ENCODE measurements at places on chromosomes 4 and X. TPM values are rescaled to one million over a fixed set of nuclear protein-coding genes. Genes with fewer than 3 reads are reported as not detected.

Gene CLIC2
- 9.2 TPM for total RNA-seq

Gene PAGE1
- not detected for total RNA-seq

Gene PPP2R2C
- total RNA-seq = 7.5 TPM

Gene GAK
- 70.4 TPM for total RNA-seq

Gene SH3D19
- 51.3 TPM for total RNA-seq

Gene IL2
- total RNA-seq = not detected

DNA sequence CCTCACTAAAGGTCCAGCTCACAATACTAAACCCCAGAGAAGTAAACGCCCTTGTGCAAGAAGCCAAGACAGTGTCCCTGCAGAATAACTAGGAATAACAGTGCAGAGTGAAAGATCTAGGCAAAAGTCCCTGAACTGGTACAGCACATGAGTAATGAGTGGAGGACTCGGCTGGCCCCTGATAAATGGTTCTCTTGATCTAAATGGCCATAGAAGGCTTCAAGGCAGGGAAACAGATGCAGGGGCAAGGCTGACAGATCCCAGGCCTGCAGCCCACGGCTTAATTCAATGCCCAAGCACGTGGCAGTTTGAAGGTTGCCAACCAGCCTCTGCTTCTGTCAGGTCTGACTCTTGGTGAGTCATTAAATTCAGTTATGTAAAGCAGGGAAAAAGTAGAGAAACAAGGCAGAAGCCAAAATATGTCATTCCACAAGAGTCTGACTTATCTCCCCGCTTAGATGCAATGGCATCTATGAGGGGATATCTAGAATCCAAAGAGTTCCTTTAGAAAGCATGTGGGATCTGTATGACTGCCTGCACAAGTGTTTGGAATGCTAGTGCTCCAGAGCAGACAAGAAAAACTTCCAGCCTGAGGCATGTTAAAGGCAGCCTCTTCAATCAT lies 121.3 kb downstream of the PRDM5 start:
- no peaks in the 10 kb centered on the region for H3K27me3 ChIP-seq
- H3K36me3 ChIP-seq = no peaks in the 10 kb centered on the region
- DNase-seq = peak; percentile 36
- no peaks in the 10 kb centered on the region for H3K4me1 ChIP-seq

DNA sequence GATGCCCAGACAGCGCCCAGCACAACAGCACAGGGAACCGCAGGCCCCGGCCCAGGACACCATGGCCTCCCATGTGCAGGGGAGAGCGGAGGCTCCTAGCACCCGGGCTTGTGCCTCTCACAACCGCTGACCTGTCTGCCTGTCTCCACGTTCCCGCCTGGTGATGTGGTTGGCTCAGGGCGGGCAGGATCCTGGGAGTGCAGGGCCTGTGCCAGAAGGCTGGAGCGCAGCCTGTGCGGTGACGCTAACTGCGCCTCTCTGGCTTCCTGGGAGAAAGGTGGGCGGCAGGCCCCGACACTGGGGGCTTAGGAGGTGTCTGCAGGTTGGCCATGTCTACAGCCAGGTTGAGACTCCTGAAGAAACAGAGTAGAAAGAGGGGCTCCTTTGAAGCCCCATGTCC lies 48.7 kb downstream of the CPZ start:
- no peak overlapping the region for H3K4me3 ChIP-seq
- H3K27me3 ChIP-seq = peaks cover 31% of the 10 kb centered on the region
- no peaks in the 10 kb centered on the region for H3K36me3 ChIP-seq
- H3K27ac ChIP-seq = no peak overlapping the region
- DNase-seq = no peak
- H3K4me1 ChIP-seq = no peaks in the 10 kb centered on the region

- H3K4me1 ChIP-seq = no peaks in the 10 kb centered on the region
- H3K36me3 ChIP-seq = no peaks in the 10 kb centered on the region
- no peak overlapping the region for H3K4me3 ChIP-seq
- no peaks in the 10 kb centered on the region for H3K27me3 ChIP-seq
Observed at GRCh38 chr4:26069218-26069617, 155.2 kb downstream of the SMIM20 start.

DNA sequence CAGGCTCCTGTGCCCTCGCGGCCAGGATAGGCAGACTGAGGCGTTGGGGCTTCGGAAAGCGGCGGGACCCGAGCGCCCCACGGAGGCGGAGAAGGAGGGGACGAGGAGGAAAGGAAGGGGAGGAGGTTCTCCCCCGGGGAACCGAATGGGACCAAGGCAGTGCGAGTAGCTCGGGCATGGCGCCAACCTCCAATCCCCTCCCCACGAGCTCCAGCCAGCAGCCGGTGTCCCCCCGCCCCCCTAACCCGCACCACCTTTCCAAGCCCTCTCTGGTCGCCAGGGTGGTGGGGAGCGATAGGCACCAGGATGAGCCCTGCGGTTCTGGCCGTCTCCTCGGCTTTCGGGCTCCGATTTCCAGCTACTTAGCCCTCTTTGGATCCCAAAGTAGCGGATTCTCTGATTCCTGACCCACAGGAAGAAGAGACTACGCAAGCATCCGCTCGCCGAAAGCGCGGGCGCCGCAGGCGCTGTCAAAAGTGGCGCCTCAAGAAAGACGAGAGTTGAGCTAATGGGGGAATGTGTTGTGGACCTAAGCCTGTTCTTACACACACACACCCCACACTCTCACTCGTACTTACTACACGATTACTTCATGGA lies 15.2 kb upstream of the ZIC3 start:
- no peaks in the 10 kb centered on the region for H3K4me1 ChIP-seq
- no peaks in the 10 kb centered on the region for H3K27me3 ChIP-seq
- peaks cover 4% of the 10 kb centered on the region for H3K36me3 ChIP-seq
- H3K4me3 ChIP-seq = no peak overlapping the region
- DNase-seq = no peak
- H3K27ac ChIP-seq = no peak overlapping the region

DNA sequence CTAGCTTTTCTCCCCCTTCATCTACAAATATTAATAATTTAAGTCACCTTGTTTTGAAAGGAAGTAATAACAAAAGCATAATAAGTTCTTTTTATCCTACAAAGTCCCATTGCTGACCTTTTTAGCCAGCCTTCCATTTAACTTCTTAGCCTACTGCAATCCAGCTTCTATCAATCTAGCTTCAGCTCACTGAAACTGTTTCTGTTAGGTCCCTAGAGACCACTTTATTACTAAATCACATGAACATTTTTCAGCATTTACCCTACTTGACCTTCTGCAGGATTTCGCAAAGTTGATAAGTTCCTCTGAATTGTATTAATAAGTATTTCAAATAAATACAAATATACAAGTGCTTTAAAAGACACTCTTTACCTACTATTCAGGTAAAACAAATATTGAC lies 186.5 kb downstream of the ANTXR2 start:
- no peaks in the 10 kb centered on the region for H3K4me1 ChIP-seq
- no peak overlapping the region for H3K4me3 ChIP-seq
- no peaks in the 10 kb centered on the region for H3K36me3 ChIP-seq
- H3K27me3 ChIP-seq = no peaks in the 10 kb centered on the region
- no peak overlapping the region for H3K27ac ChIP-seq

DNA sequence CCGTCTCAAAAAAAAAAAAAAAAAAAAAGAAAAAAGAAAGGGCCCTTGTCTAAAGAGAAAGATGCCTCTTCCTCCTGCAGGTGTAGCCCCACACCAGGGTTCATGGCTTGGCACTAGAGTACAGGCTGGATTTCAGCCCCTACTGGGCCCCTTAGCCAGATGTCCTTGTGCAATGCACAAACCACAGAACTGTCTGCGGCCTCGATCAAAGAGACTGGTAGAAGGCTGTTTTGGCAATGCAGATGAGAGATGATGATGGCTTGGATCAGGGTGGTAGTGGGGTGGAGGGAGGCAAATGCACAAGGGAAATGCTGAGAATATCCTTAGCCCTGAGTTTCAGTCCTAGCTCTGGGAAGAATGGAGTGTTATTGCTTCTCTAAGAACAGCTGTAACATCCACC lies 26.5 kb upstream of the TSR2 start:
- no peak overlapping the region for H3K4me3 ChIP-seq
- peak; percentile 16 for DNase-seq
- H3K36me3 ChIP-seq = no peaks in the 10 kb centered on the region
- no peak overlapping the region for H3K27ac ChIP-seq
- H3K4me1 ChIP-seq = no peaks in the 10 kb centered on the region

DNA sequence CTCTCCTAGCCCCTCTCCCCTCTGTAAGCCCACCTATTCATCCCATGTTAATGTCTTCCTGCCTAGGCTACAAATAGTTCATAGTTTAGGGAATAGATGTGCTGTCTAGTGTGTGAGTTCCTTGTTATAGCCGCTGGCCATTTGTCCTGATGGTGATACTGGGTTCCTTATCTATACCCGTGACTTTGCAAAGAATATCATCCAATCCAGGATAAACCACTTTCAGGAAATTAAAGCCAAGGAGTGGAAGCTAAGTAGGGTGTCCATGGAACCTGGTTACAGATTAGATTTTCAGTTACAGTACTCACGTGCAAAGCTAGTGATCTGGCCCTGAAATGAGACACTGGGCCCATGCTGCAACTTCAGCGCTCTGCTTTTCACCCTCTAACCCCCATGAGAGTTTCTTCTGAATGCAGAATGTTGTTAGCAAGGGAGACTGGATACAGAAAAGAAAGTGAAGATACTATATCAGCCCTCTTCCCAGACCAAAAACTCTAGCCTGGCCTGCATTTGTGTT lies 111.4 kb downstream of the TMEM164 start:
- no peaks in the 10 kb centered on the region for H3K4me1 ChIP-seq
- no peak overlapping the region for H3K4me3 ChIP-seq
- DNase-seq = no peak

GRCh38 chr4:186169945-186170802 lies 21.2 kb upstream of the CYP4V2 start:
- no peak for DNase-seq
- H3K27me3 ChIP-seq = no peaks in the 10 kb centered on the region
- no peak overlapping the region for H3K4me3 ChIP-seq

- H3K4me1 ChIP-seq = no peaks in the 10 kb centered on the region
- no peak for DNase-seq
- H3K27ac ChIP-seq = no peak overlapping the region
- H3K27me3 ChIP-seq = peaks cover 41% of the 10 kb centered on the region
- H3K36me3 ChIP-seq = no peaks in the 10 kb centered on the region
Observed at GRCh38 chrX:22699581-22700091, 300.1 kb upstream of the DDX53 start.

DNA sequence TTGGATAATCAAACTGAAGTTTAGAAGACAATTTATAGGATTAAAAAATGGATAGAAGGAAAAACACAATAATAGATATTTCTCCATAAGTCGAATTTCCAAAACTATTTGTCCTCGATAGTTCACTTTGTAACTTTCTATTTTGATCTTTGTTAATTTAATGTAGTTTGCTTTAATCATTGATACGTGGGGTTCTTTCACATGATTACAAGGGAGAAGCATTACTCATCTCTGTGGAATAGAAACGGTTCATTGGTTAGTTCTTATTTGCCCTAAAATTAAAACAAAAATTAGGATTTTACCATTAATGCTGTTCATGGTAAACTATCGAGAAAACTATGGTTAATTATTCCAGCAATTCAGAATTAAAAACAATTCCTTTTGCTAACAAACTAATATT lies 2.1 kb downstream of the TET2 start:
- H3K27me3 ChIP-seq = no peaks in the 10 kb centered on the region
- H3K36me3 ChIP-seq = peaks cover 7% of the 10 kb centered on the region
- peaks cover 20% of the 10 kb centered on the region for H3K4me1 ChIP-seq

DNA sequence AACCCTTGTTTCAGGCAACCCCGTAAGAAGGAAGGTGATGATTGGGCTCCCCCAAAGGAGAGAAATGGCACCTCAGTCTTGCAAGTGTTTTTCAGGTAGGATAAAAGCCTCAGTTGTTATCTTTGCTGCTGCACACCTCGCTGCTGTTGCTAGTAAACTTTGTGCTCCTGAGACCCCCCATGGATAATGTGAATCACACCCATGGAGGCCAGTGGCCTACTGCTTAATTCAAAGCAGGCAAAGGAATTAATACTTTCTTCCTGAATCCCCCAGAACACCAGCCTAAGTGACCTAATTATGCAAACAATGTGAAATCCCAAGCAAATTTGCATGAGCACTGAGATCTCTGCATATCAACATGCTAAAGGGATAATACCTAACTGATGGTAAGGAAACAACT lies 337.5 kb downstream of the GRIA2 start:
- H3K36me3 ChIP-seq = no peaks in the 10 kb centered on the region
- no peaks in the 10 kb centered on the region for H3K4me1 ChIP-seq
- no peak for DNase-seq
- no peak overlapping the region for H3K27ac ChIP-seq

- DNase-seq = peak; percentile 70
- H3K4me1 ChIP-seq = peaks cover 7% of the 10 kb centered on the region
- peaks cover 6% of the 10 kb centered on the region for H3K36me3 ChIP-seq
- no peak overlapping the region for H3K4me3 ChIP-seq
Observed at GRCh38 chrX:68503836-68504636, 5.2 kb downstream of the YIPF6 start.

GRCh38 chrX:15600745-15601144 lies at the start of gene ACE2:
TSS of gene ACE2 (minus strand) at chrX:15600960. CDS start at chrX:15600911, 49 bp downstream.
- H3K27me3 ChIP-seq = peaks cover 66% of the 10 kb centered on the region
- no peaks in the 10 kb centered on the region for H3K36me3 ChIP-seq

DNA sequence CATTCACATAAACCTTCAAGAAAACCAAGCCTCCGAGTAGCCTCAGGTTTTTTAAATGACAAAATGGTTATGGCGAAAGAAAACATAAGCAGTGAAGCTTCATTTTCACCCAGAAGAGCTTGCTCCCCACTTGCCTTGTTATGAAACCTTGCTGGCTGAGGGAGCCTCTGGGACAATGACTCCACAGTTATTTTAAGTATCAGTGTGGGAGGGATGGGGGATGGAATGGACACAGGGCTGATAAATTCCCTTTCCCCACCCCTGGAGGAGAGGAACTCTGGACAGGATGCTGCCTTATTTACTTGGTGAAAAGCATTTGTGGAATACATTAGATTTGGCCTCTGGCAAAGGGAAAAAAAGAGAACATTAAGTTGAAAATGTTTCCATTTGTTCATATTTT lies 220.7 kb upstream of the CNKSR2 start:
- H3K27me3 ChIP-seq = no peaks in the 10 kb centered on the region
- H3K36me3 ChIP-seq = no peaks in the 10 kb centered on the region
- no peak overlapping the region for H3K4me3 ChIP-seq
- peak; percentile 6 for DNase-seq
- no peak overlapping the region for H3K27ac ChIP-seq
- H3K4me1 ChIP-seq = no peaks in the 10 kb centered on the region

DNA sequence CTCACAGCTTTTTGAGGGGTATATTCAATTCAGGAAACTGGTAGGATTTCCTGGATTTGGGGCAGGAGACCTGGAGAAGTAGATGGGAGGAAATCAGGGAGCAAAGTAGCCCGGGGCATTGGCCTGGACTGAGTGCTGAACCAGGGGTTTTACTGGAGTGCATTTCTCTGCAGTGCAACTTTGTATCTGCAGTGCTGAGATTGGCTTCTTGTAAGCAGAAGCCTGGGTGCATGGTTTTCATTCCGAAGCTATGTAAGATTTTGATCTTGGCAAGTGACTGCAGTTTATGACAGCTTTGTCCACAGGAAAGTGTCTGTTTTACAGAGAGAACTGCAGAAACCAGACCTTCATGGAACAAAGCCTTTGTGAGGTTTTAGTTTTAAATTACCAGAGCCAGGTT lies 158.3 kb downstream of the SPCS3 start:
- H3K4me1 ChIP-seq = no peaks in the 10 kb centered on the region
- peaks cover 4% of the 10 kb centered on the region for H3K36me3 ChIP-seq
- no peak for DNase-seq
- no peak overlapping the region for H3K27ac ChIP-seq
- no peak overlapping the region for H3K4me3 ChIP-seq
- H3K27me3 ChIP-seq = no peaks in the 10 kb centered on the region

- no peak overlapping the region for H3K27ac ChIP-seq
- no peak overlapping the region for H3K4me3 ChIP-seq
- H3K36me3 ChIP-seq = no peaks in the 10 kb centered on the region
- H3K4me1 ChIP-seq = peaks cover 36% of the 10 kb centered on the region
- no peaks in the 10 kb centered on the region for H3K27me3 ChIP-seq
- no peak for DNase-seq
Observed at GRCh38 chr4:38368613-38369012, 295.4 kb upstream of the KLF3 start.

Measured in MCF 10A (cell line).